A549 treated with Mapracorat at 1 μM for 4 hours (cell line): ENCODE measurements at places on chromosomes 2 and 18. TPM values are rescaled to one million over a fixed set of nuclear protein-coding genes. Genes with fewer than 3 reads are reported as not detected.

Gene FEV
- not detected in 5 replicates for total RNA-seq

Gene ADD2
- total RNA-seq, result 21.3 to 27.6 TPM (median 27.3 TPM) in 5 replicates

Gene CXCR4
- 0.21 to 0.76 TPM (median 0.52 TPM) in 5 replicates for total RNA-seq

Gene SP5
- total RNA-seq, result 0.06 TPM in 1 of 5 replicates, not detected in the others

Gene STEAP3
- 42.5 to 52.2 TPM (median 47.0 TPM) in 5 replicates for total RNA-seq

Gene ORC4
- 29.8 to 34.0 TPM (median 32.4 TPM) in 5 replicates for total RNA-seq

Gene SLC9A2
- 2.5 to 2.9 TPM (median 2.8 TPM) in 5 replicates for total RNA-seq

Gene VRK2
- 26.1 to 32.5 TPM (median 28.6 TPM) in 5 replicates for total RNA-seq

Gene ANKRD30BL
- not detected in 5 replicates for total RNA-seq

Gene APOB
- total RNA-seq, result not detected in 5 replicates

Gene NT5C1B
- not detected in 5 replicates for total RNA-seq

Gene LRP2
- total RNA-seq, result 0.03 to 0.06 TPM in 2 of 5 replicates, not detected in the others

Gene CDH7
- 0.05 TPM in 1 of 5 replicates, not detected in the others for total RNA-seq

Gene NCKAP5
- total RNA-seq, result 0.68 to 1.1 TPM (median 0.90 TPM) in 5 replicates

Gene GDF7
- total RNA-seq, result 0.02 to 0.13 TPM (median 0.09 TPM) in 5 replicates

Gene IL36B
- 0.15 to 0.34 TPM (median 0.17 TPM) in 3 of 5 replicates, not detected in the others for total RNA-seq

Gene FLACC1
- total RNA-seq, result 0.13 to 0.14 TPM in 2 of 5 replicates, not detected in the others

Gene PLA2R1
- total RNA-seq, result 1.6 to 2.8 TPM (median 2.2 TPM) in 5 replicates

Gene VAPA
- 150 to 188 TPM (median 162 TPM) in 5 replicates for total RNA-seq

Gene FBXO36
- 0.83 to 1.7 TPM (median 1.4 TPM) in 5 replicates for total RNA-seq

Gene RHOB
- total RNA-seq, result 280 to 437 TPM (median 397 TPM) in 5 replicates

Gene NEU2
- total RNA-seq, result not detected in 5 replicates

Gene NGEF
- 14.7 to 20.3 TPM (median 16.9 TPM) in 5 replicates for total RNA-seq

Gene SCYGR4
- not detected in 5 replicates for total RNA-seq

Gene HOXD9
- total RNA-seq, result 1.1 to 1.8 TPM (median 1.6 TPM) in 5 replicates

Gene ALPI
- total RNA-seq, result not detected in 5 replicates

Gene WNT6
- 0.12 to 0.29 TPM (median 0.19 TPM) in 5 replicates for total RNA-seq

Gene FKBP1B
- total RNA-seq, result 10.6 to 12.7 TPM (median 11.5 TPM) in 5 replicates

Gene AMER3
- not detected in 5 replicates for total RNA-seq

Gene UGT1A5
- total RNA-seq, result not detected in 5 replicates

Gene ADNP2
- total RNA-seq, result 10.5 to 11.0 TPM (median 10.9 TPM) in 5 replicates

Gene SERPINB10
- not detected in 5 replicates for total RNA-seq

Gene STK36
- total RNA-seq, result 9.1 to 12.7 TPM (median 12.4 TPM) in 5 replicates

Gene DNAJC5G
- not detected in 5 replicates for total RNA-seq

Gene FSHR
- total RNA-seq, result not detected in 5 replicates

Gene TRAPPC8
- 9.7 to 14.4 TPM (median 11.8 TPM) in 5 replicates for total RNA-seq

Gene FBXO48
- total RNA-seq, result 0.39 to 0.61 TPM (median 0.55 TPM) in 5 replicates

Gene ZSCAN30
- total RNA-seq, result 0.47 to 1.6 TPM (median 0.57 TPM) in 5 replicates

Gene NDC80
- total RNA-seq, result 12.5 to 15.4 TPM (median 13.3 TPM) in 5 replicates

Gene MALT1
- total RNA-seq, result 7.9 to 10.6 TPM (median 9.1 TPM) in 5 replicates

Gene AQP12A
- not detected in 5 replicates for total RNA-seq
